Inflammatory macrophage treated with lipopolysaccharide for 4 hours (primary cell): ENCODE measurements at places on chromosomes 4 and X.

DNA sequence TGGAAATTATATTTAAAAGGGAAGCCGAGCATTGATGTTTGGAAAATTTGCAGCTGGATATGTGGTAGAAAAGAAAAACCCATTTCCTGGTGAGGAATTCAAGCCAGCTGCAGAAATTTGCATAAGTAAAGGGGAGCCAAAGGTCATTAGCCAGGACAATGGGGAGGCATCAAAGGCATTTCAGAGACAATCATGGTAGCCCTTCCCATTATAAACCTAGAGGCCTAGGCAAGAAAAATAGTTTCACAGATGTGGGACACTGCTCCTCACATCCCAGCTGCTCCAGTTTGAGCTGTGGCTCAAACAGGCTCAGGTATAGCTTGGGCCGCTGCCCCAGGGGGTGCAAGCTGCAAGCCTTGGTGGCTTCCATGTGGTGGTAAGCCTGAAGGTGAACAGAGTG, 35.8 kb downstream of the NAP1L3 start:
- DNase-seq, result no peak

DNA sequence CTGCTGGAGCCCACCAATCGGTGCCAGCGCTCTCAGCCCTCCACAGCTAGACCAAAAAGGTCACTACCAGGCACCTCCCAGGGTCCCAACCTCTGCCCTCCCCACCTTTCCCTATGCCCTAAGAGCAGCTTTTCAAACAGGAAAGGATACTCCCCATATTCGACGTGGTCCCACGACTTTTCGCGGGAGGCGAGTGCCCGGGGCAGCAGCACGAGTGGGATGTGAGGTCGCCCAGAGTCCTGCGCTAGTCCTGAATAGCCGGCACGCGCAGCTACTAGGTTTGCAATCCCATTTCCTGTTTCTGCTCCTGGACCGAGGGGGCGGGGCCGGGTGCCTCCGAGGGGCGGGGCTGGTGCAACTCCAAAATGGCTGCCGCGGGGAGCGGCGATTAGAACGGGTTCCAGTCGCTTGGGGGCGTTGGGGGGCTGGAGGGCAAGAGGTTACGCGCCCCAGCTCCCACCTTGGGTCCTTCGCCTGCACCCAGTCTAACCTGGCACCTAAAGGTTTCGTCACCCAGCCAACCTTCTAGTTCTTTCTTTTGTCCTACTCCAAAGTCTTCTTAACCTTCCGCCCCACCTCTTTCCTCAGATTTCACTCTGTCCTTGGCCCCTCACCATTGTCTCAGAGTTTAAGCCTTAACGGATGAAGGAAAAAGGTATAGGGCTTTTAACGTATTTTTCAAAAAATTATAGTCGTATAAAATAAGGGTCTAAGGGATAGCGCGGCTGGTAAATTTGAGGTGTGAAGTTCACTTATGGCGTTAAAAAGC, 85.0 kb upstream of the TENT5D start:
- DNase-seq, result peak; percentile 9

GRCh38 chr4:185202984-185203485, 765 bp downstream of the CFAP97 start:
- no peak for DNase-seq

GRCh38 chr4:163554870-163555465, 60.5 kb downstream of the TMA16 start:
- peak; percentile 60 for DNase-seq

DNA sequence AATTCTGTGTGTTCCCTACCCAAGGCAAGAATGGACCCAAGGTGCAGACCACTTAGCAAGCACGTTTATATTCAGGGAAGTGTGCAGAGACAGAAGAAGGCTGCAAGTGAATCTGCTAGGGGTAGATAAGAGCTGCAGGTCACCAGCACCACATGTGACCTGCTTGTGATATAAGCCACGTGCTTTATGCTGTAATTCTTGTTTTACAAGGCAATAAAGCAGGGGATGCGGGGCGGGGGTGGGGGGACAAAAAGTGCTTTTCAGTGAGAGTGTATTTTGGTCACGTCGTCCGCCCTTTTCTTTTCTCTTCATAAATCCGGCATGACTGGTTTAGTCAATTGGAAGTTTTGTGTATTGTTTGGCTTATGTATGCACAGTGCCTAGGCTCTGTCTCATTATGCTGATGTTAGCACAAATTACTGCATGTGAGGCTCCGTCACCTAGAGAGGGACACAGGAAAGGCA, 192.7 kb downstream of the RBMX2 start:
- no peak for DNase-seq

- DNase-seq, result no peak
Measured at GRCh38 chrX:19837648-19838047, 49.8 kb downstream of the SH3KBP1 start.

DNA sequence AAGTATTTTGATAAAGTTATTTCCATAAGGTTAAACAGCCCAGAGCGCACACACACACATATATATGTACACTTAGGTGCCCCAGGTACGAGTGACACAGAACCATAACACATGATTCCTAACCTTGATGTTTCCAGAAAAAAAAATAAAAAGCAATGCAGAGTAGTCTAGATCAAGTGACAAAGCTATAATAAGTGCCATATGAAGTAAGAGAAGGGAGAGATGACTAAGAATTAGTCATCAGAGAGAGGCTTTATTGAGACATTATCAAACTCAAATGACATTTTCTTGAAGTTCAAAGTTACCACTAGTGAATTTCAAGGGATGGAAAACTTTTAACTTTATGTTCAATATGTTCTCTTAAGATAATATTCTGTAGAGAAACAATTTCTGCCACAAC, 215.0 kb downstream of the HTR2C start:
- DNase-seq, result peak; percentile 0

GRCh38 chr4:15848191-15848842, 70.2 kb downstream of the CD38 start:
- DNase-seq, result no peak

DNA sequence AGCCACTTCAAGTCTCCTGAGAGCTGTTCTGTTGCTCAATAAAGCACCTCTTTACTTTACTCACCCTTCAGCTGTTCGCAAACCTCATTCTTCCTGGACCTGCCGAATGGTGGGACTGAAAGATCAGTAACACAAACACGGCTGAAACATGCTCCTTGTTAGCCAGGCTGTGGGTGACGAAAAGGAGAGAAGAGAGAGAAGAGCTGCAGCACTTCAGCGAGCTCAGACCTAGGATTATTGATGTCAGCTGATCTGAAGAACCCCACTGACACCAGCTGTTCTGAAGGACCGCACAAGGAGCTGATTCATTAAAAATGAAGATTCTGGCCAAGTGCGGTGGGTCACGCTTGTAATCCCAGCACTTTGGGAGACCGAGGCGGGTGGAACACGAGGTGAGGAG, 2020.0 kb upstream of the ADGRL3 start:
- DNase-seq, result no peak

DNA sequence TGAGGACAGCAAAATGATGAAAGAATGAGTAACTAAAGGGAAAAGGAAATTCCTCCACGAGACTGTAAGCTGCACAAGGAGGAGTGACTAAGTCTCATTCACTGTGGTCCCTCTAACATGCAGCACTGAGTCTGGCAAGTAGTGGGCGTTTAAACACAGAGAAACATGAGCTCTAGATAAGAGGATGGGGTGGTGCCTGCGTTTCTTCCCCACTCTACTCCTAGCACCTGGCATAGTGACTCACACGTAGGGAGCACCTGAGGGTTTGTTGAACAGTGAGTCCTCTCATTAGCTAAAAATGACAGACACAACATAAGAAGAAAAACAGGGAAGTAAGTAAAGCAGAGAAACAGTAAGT, 105.8 kb upstream of the CBR4 start:
- DNase-seq, result peak; percentile 37

DNA sequence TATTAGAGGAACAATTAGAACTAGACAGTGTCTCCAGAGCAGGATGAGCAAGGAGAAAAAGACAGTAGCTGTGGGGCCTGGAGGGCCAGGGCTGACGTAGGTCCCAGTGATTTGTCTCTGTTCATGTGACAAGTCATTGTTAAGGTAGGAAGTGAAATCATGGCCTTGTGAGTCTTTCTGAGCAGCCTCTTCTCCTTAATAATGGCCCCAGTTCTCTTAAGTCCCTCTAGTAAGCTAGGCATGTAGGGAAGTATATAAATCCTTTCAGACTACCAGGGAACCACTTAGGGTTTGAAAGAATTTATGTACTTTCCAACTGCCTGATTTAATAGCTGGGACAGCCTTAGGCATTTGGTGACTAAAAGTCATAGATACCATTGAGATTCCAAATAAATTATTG, 133.0 kb downstream of the KLHL8 start:
- DNase-seq, result peak; percentile 80

- no peak for DNase-seq
Measured at GRCh38 chr4:158139086-158139485, 33.7 kb downstream of the GASK1B start.

- no peak for DNase-seq
Measured at GRCh38 chr4:10153161-10153560, 36.6 kb upstream of the WDR1 start.

DNA sequence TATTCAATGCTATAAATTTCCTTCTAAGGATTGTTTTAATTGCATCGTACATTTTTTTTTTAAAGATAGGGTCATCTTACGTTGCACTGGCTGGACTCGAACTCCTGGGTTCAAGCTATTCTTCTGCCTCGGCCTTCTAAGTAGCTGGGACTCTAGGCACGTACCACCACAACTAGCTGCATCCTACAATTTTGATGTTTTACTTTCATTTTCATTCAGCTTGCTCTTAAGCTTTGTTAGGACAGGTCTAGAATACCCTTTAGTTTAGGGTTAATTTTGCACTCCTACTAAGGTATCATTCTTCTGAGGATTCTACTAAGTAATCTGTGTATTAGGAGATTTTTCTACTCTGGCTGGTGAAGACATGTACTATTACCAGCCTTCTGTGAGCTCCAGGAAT, 50.2 kb upstream of the C1GALT1C1 start:
- DNase-seq, result no peak

DNA sequence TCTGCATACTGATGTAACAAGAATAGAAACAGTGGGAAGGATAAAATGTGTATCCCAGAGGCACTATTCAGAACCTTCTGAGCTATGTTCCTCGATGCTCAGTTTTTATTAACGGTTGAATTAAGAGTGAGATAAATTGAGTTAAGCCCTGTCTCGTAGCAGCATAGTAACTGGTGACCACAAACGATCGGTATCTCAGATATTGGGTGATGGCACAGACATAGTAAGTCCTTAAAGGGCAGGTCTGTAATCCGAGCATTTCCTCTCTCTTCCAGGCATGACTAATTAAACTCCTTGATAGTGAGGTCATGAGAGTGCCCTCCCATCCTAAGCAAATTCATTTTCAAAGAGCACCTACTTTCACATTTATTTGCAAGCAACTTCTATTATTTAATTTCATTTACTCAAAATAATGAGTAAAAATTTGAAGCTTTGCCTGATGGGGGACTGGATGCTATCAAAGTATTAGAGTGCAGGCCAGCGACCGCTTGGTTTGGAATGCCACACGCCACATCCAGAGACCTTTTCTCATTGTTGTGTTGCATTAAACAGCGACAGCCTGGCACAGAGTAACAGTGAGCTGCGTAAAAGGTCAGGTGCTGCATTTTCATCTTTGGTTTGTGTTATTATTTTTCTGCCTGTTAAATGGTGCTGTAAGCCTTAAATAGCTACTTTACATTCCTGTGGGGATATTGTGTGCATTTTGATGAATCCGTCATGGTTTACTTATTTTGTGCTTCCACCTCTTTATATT, 101.9 kb downstream of the PCDH7 start:
- no peak for DNase-seq

- DNase-seq, result peak; percentile 0
Measured at GRCh38 chrX:100995469-100995868, 26.0 kb downstream of the ARL13A start.

DNA sequence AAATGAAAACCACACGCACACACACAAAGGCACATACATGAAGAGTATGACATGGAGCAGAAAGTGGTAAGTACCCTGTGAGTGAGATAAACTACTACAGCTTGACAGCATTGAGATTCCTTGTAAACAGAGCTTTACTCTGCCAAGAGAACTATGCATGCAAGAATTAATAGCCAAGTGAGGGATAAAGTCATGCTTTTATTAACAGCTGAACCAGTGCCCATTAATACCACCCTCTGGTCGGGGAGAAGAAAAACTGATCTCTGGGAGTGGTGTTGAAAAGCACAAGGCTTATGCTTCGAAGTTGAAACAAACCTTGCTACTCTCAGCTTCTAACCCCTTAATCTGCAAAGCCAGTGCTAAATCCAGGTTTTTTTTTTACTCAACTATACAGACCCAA, 95.9 kb upstream of the C1QTNF7 start:
- DNase-seq, result no peak

GRCh38 chr4:182465979-182466378, 222.8 kb downstream of the TENM3 start:
- DNase-seq, result no peak

DNA sequence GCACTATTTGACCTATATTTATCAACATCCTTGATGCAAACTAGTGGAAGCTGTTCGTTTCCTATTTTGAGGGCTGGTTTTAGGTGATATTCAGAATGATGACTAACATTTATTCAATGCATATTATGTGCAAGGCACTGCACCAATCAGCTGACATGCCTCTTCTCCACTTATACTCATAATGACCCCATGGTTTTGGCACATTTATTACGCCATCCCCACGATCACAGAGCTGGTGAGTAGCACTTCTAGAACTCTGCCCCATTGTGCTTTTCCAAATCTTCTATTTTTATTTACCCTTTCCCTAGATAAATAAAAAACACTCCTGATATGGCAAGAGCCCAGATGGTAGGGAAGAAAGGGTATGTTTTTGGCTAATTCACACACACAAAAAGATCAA, 13.1 kb downstream of the SCML1 start:
- DNase-seq, result no peak

- DNase-seq, result no peak
Measured at GRCh38 chr4:8345053-8345945, 75.7 kb downstream of the HTRA3 start.

DNA sequence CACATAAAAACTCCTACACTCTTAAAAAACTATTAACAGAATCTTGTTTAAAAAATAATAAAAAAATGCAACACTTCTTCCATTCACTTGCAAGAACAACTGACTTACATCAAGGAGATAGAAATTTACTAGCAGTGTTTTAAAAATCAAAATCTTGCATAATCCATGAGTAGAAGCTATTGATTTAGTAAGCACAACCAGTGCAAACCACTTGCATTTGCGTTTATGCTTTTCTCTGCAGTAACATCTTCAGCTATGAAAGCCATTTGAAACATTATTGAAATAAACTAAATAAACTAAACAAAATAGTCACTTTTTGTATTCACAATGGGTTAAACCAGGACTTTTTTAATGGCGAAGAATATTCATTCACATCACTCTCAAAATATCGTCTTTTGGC, 389.2 kb upstream of the EMCN start:
- DNase-seq, result no peak

- no peak for DNase-seq
Measured at GRCh38 chr4:85151371-85151770, 184.9 kb upstream of the WDFY3 start.

DNA sequence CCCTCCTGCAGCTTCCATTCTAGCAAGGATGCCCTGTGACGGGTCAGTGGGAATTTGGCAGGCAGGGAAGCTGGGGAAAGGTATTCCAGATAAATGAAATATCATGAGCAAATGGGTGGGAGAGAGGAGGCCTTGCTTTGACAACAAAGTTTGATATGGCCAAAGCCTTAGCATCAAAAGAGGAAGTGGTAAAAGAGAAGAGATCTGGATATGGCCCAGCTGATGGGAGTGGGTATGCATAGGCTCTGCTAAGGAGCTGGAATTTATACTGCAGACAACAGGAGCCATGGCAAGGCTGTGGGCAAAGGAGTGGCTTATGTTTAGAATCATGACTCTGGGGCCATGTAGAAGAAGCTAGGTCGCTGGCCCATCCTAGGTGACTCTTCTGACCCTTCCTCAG, 89.2 kb downstream of the PJA1 start:
- no peak for DNase-seq

- no peak for DNase-seq
Measured at GRCh38 chr4:16626945-16627344, 271.5 kb downstream of the LDB2 start.

- no peak for DNase-seq
Measured at GRCh38 chr4:60657041-60657440, 543.1 kb upstream of the ADGRL3 start.
